Lung microvascular endothelial cell (primary cell): ENCODE measurements at places on chromosomes 16 and 17. TPM values are rescaled to one million over a fixed set of nuclear protein-coding genes. Genes with fewer than 3 reads are reported as not detected.

Gene HASPIN
- total RNA-seq = 1.6 and 3.3 TPM in 2 replicates

Gene FBXL20
- 7.0 and 10.1 TPM in 2 replicates for total RNA-seq

Gene PHOSPHO1
- total RNA-seq = not detected in 2 replicates

Gene CCL7
- not detected in 2 replicates for total RNA-seq

Gene TMEM235
- total RNA-seq = 0.22 and 0.79 TPM in 2 replicates

Gene PITPNM3
- total RNA-seq = 0.20 and 0.22 TPM in 2 replicates

Gene CIAO2B
- total RNA-seq = 124 and 176 TPM in 2 replicates

Gene SLFN14
- not detected in 2 replicates for total RNA-seq

Gene CTRB1
- not detected in 2 replicates for total RNA-seq

Gene CCL1
- not detected in 2 replicates for total RNA-seq

Gene KRTAP9-1
- total RNA-seq = not detected in 2 replicates

Gene DPEP3
- total RNA-seq = 0.20 TPM in 1 of 2 replicates, not detected in the other

Gene KRTAP9-2
- total RNA-seq = not detected in 2 replicates

Gene CRYM
- total RNA-seq = not detected in 2 replicates

Gene LITAFD
- total RNA-seq = not detected in 2 replicates

Gene PIK3R5
- total RNA-seq = not detected in 2 replicates

Gene RGS11
- total RNA-seq = 0.20 and 0.44 TPM in 2 replicates

Gene MYH2
- not detected in 2 replicates for total RNA-seq

Gene SCO1
- 36.4 and 50.0 TPM in 2 replicates for total RNA-seq

Gene KRTAP17-1
- total RNA-seq = not detected in 2 replicates

Gene FOXL1
- total RNA-seq = 0.60 and 1.1 TPM in 2 replicates

Gene PPL
- total RNA-seq = 2.4 and 5.4 TPM in 2 replicates

Gene KRT32
- not detected in 2 replicates for total RNA-seq

Gene MAP1LC3B
- total RNA-seq = 16.6 and 21.6 TPM in 2 replicates

Gene CACNG4
- total RNA-seq = not detected in 2 replicates

Gene NLE1
- total RNA-seq = 9.9 and 12.2 TPM in 2 replicates

Gene OMG
- total RNA-seq = 5.4 and 6.7 TPM in 2 replicates

Gene HAS3
- total RNA-seq = 1.4 and 1.7 TPM in 2 replicates

Gene OTOP3
- not detected in 2 replicates for total RNA-seq

Gene CTRL
- total RNA-seq = 0.20 and 0.22 TPM in 2 replicates

Gene CETP
- 3.0 and 10.5 TPM in 2 replicates for total RNA-seq

Gene HBA2
- total RNA-seq = not detected in 2 replicates

Gene CFAP97D1
- total RNA-seq = not detected in 2 replicates

Gene ADGRG3
- total RNA-seq = 0.65 and 8.3 TPM in 2 replicates

Gene ELMO3
- 0.44 and 0.99 TPM in 2 replicates for total RNA-seq

Gene TBC1D3B
- 0.44 and 0.99 TPM in 2 replicates for total RNA-seq

Gene KCNJ16
- total RNA-seq = under 0.01 TPM in 1 of 2 replicates, not detected in the other

Gene GRB7
- total RNA-seq = under 0.01 and 0.22 TPM in 2 replicates

Gene RNU2-1
- not detected in 2 replicates for total RNA-seq

Gene TPSAB1
- not detected in 2 replicates for total RNA-seq
